ENCODE measurements at places on chromosomes 3 and 15.

DNA sequence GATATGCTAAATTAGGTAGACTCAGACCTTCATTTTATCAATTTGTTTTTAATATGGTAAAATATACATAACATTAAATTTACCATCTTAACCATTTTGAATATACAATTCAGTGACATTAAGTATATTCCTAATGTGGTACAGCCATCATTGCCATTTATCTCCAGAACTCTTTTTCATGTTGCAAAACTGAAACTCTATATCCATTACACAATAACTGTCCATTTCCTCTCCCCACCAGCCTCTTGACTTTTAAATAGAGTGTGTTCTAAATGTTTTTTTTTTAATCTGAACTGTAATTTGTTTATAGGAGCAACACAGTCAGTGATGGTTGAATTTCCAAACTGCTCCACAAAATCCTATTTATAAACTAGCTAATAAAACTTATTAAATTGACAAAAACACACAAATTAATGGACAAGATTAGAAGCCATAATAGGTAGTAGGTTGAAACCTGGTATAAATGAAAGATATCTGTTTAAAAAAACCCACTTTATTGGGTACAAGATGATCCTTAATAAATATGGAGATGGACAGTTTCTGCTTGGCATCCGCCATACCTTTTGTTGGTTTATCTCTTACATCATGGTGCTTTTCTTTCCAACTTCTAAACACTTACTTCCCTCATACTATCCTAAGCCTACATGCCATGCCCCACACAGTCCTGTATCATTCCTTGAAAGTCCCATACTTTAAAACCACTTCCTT is 142.4 kb downstream of the ZPLD1 start:
- no peak for DNase-seq

DNA sequence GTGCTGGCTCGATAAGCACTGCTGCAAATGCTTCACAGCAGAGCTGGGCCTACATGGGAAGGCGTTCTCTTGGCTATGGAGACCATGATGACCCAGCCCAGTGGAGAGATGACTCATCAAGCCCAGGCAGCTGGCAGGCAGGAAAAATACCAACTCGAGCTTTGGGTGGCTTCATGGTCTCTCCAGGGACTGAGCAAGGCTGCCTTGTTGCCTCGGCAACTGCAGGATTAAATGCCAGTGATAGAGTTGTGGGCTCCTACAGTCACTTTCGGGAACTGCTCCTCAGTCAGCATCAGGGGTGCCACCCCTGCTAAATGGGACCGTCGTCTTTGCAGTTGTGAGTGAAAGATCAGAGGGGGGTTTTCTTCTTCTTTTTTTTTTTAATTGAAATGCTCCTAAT is 54.6 kb upstream of the MYZAP start:
- no peak for DNase-seq

DNA sequence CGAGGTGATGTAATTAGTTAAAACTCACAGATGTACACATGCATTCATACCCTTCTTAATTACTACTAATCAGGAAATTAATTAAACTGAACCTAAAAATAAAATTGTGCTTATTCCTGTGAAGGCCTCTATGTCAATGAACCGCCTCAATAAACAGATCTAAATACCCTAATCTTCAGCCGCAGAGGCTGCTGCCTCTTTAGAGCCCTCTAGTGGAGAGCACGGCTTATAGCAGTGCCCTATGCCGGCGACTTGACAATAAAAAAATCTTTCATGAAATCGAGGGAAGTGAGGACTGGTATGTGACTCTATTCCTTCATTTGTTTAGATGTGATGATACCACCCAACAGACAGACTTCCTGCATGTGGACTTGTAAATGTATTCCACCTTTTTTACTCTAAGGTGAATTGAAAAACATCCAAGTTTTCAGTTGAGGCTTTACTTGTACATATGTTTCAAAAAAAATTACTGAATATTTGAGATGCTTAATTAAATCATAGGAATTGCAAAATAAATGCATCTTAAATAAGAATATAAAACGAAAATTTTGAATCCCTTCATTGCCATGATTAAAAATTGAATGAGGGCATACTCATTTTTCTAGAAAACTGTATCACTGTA is 8.3 kb upstream of the EPHA3 start:
- no peak for DNase-seq

DNA sequence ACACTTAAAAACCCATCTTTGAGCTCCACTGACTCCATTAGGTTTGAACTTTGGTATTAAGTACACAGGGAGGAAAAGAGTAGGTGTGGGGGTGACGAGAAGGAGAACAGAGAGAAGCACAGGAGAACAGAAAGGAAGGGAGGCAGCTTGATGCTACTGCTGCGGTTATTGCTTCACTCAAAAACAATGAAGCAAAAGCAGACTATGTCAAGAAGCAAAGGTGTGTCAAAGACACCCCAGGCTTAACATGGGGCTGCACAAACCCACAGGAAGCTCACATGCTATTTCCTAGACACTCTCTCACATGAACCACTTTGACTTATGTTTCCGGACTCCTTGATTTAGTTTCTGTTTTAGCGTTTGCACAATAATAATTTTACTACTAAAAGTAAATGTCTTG is 961.0 kb upstream of the CFAP20DC start:
- DNase-seq, result peak; percentile 30
